Sciatic nerve (tissue), 2 donors: ENCODE measurements at places on chromosomes 12 and 14.

DNA sequence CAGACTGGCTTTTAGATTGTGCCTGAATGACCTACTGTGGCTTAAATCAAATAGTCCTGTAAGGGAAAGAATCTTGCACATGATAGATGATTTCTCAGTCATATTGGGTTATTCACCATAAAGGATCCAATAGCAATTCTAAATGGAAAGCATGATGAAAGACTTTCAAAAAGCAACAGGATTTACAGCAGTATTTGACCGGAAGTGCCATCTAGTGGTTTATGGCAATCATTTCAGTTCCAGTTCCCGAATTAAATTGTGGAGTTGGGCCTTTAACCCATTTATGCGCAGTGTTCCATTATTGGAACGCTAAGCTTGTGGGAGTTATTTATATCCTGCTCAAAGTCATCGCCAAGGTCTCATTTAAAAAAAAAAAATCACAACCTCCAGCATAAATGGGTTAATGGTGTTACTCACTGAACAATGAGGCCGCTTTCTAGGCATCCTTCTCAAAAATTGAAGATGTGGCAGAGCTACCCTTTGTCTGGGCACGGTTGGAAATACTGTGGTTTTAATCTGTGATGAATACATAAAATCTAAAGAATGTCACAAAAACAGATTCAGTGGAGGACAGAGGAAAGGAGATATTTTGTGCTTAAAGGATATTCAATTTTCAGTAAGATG is 60.8 kb upstream of the REP15 start:
- DNase-seq = no peak

GRCh38 chr12:12686472-12686871 is 9.5 kb downstream of the GPR19 start:
- no peak for DNase-seq

DNA sequence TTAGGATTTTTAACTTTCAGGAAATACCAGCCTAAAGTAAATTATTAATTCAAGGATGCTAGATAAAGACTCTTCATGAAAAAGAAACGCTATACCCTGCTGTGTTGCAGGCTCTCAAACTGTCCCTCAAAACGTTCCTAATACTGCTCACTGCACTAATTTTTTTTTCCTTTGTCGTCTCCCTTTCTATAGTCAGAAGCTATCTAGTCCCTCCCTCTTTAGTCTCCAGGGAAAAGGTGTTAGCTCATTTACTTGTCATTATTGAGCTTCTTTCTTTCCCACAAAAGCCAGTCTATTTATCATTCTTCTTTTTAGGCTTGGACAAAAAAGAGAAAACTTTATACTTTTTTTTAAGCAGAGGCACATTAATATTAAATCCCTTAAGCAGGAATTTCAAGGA is 30.3 kb upstream of the INSM2 start:
- no peak for DNase-seq

DNA sequence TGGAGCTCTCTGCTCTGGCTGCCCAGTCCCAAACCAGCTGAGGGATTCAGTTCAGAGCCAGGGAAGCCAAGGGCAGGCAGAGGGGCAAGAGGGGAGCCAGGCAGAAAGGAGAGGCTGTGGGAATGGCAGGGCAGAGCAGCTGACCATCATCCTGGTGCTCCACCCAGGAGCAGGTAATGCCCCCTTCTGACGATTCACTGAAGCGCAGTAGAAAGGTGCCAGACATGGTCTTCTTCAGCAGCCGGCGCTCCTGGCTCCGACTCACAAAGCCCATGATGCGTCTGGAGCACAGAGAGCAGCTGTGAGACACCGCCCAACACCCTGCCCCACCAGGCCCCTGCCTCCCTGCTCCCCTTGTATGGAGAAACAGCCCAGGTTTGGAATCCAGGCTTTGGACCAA is 8.0 kb downstream of the IL23A start:
- DNase-seq = no peak

GRCh38 chr12:53227341-53227740 is 4.7 kb downstream of the RARG start:
- no peak for DNase-seq

GRCh38 chr12:118055144-118055557 is 5.8 kb downstream of the WSB2 start:
- DNase-seq = no peak

DNA sequence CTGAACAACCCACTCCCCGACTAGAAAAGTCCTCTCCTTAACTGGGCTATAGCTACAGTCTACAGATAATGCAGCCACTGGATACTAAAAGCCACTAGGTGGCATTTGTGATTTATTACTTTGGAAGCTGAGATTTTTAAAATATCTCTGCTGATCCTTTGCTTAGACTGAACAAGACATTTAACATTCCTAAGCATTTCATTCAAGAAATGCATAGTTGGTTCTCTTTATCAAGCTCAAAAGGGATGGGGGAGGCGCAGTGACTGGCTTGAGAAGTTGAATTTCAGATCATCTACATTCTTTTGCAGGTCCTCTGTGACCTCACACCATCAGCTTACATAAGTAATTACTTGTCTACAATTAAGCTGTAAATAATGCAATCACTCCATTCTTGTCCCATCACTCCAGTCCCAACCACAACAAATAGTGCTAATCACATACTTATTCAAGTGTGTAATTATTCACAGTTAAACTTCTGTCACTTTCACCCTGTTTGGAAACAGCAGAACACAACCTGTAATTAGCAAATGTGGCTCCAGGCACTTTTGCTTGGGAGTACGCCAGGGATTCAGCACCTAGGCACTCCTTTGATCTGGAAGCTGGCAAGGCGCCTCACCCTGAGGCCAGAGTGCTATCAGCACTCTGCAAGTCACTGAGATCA is 203.6 kb downstream of the NOVA1 start:
- no peak for DNase-seq

DNA sequence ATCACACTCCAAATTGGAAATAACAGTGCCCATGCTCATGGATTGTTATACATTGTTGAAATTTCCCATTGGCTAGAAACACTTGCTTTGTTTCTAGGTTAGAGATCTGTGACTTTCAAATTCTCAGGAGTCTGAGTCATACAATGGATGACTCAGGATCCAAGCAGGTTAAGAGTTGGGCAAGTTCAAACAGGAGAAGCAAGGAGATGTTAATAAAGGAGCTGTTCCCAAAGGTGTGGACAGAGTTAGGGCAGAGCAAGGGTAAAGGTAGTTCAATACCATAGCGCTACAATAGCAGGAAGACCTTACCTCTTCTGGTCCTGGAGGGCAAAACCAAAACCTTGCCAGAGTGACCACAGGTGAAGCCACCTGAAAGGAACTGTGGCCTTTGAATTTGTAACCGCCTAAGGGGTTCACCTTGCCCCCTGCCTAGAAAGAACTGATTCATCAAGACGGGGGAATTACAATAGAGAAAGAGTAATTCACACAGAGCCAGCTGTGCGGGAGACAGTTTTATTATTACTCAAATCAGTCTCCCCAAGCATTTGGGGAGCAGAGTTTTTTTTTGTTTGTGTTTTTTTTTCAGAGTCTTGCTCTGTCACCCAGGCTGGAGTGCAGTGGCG is 4.2 kb upstream of the AMN1 start:
- DNase-seq = no peak

DNA sequence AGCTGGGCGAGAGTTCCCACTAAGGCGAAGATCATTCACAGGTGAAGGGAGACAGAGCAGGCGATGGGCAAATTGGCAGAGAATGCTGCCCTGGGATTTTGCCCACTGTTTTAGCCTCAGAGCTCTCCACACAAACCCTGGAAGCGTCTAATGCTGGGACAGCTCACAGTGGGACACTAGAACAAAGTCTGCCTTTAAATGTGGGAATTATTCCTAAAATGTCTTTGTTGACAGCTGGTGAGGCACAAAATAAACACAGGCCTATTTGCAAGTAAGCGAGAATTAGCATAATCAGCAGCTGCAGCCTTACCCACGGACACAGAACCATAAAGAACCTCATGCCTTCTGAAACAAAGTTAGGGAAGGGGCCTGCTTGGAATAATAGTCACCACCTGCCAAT is 824.5 kb downstream of the AACS start:
- no peak for DNase-seq

- DNase-seq = no peak
Observed at GRCh38 chr12:68317047-68317667, 15.0 kb downstream of the MDM1 start.

DNA sequence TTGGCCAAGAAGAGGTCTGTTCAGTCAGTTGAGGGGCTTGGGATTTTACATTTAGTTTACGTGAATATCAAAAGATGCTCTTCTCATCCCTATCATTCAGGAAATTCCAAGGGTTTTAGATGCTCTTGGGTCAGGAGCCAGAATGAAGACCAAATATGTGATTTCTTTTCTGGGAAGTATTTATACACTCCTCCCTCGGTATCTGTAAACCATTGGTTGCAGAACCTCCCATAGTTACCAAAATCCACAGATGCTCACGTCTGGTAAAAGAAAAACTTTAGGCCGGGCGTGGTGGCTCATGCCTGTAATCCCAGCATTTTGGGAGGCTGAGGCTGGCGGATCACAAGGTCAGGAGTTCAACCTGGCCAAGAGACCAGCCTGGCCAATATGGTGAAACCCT is 75.9 kb downstream of the TNFAIP2 start:
- DNase-seq = peak; percentile 54

DNA sequence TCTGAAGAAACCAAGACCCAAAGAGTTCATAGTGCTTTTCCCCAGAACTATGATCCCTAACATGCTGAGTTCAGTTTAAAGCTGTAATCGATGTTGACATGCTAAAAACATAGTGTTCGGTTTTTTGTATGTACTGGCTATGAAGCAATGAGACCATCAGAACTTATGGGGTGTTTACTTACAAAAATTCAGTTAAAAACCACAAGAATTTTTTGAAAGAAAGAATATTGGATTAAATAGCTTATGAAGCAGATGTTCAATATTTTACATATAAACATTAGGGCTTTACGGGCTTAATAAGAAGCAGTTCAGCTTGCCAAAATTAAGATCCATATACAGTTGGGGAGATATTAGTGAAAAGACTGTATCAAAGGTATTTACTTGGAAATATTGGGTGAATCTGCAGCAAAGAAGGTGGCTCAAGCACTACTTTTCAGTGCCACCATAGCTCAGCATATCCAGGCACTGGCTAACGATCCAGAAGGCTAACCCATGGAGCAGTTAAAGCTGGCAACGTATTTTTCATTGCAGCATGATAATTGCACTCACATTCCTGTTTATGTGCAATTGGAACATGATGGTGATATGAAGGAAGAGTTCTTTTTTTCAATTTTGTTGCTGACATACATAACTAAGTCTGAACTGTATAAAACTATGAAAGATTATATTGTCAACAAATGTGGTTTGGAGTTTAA is 125.9 kb downstream of the EFCAB11 start:
- no peak for DNase-seq

- peak; percentile 77 for DNase-seq
Observed at GRCh38 chr14:92473261-92473968, 40.2 kb upstream of the RIN3 start.

DNA sequence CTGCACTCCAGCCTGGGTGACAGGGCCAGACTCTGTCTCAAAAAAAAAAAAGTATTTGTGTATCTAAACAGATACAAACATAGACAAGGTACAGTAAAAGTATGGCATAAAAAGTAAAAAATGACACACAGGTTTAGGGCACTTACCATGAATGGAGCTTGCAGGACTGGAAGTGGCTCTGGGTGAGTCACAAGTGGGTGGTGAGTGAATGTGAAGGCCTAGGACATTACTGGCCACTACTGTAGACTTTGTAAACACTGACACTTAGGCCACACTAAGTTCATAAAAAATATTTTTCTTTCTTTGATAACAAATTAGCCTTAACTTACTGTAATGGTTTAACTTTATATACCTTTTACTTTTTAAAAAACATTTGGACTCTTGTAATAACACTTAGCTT is 38.0 kb upstream of the EIF5 start:
- no peak for DNase-seq

DNA sequence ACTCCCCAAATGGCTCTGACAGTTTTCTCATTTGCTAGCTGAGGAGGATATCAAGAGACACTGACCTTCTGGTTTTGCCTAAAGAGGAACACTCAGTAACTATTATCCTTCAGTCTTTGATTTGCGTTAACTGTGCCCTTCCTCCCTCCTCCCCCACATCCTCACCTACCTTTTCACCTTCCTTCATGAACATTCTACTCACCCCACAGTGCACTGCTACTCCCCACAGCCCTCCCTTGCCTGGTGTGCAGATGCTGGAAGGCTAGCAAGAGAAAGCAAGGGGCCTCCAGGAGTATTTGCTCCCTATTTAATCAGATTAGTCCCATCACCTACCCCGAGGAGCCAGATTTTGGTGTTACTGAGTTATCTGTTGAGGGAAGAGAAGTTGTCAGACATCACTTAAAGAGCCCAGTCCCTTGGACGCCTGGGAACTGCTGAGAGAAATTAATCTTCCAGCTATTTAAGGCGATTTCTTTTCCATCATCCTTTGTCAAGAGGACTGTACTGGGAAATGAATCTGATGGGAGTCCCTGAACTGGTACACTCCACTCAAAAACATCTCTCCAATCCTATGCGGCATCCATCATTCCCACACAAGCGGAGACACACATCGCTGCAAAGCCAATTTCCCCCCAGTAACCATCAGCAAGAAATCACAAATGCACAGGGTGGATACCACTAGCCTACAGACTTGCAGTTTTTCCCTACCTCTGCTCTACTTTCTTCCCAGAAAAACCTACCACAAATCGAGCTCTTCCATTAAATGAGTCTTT is 11.5 kb downstream of the PSMB5 start:
- DNase-seq = no peak

GRCh38 chr14:104888489-104889374 is 23.7 kb downstream of the CEP170B start:
- peak; percentile 57 for DNase-seq

- no peak for DNase-seq
Observed at GRCh38 chr14:66993512-66993911, 195.7 kb upstream of the GARIN2 start.

GRCh38 chr14:77142005-77142800 is 612 bp upstream of the ZDHHC22 start:
- no peak for DNase-seq

GRCh38 chr14:89187501-89187900 is 229.5 kb downstream of the FOXN3 start:
- no peak for DNase-seq

- no peak for DNase-seq
Observed at GRCh38 chr12:4120316-4120917, 153.1 kb upstream of the CCND2 start.

- DNase-seq = peak; percentile 93
Observed at GRCh38 chr12:401235-402028, at the start of gene CCDC77. TSS of gene CCDC77 (plus strand) at chr12:401644. CDS start at chr12:409384, 7,740 bp downstream.

DNA sequence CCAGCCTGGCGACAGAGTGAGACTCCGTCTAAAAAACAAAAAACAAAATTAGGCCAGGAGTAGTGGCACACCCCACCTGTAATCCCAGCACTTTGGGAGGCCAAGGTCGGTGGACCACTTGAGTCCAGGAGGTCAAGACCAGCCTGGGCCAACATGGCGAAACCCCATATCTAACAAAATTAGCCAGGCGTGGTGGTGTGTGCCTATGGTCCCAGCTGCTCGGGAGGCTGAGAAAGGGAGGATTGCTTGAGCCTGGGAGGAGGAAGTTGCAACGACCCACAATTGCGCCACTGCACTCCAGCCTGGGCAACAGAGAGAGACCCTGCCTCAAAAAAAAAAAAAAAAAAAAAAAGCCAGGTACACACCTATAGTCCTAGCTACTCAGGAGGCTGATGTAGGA is 37.0 kb downstream of the KDM2B start:
- no peak for DNase-seq
